Globus pallidus (tissue), 1 donor: ENCODE measurements at places on chromosomes 1 and 21.

DNA sequence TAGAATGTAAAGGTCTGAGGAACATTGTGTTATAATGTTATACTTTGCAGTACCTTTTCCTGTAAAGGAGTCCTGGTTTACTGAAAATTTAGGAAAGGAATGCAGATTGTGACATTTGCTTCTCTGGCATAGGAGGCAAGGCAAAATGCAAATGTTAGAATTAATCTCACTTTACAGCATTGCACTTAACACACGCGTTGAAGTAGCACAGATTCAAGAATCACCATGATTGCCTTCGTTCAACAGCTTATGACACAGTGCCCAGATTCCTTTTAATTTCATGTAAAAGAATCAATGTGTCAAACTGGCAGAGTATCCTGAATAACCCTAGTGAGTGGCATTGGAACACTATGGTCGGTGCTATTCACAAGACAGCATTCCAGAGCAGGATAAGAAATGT lies 47.4 kb downstream of the RGS7 start:
- no peak for DNase-seq

DNA sequence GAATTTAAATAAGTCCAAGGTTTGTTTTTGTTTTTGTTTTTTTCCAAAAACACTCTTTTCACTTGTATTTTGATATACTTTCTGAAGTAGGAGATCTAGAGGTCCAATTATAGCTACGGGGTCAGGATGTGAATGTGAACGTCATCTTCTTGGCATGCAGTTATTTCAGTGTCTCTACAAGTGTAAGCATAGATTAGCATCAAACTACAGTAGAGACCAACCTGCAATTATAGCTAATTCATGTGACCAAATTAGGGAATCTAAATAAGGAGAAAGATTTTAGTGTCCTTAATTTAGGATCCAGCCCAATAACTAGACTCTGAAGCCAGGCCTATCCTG lies 107.3 kb upstream of the PALMD start:
- no peak for DNase-seq

- no peak for DNase-seq
These were observed 380 bp upstream of the FBXO28 start for GRCh38 chr1:224113545-224113917.

DNA sequence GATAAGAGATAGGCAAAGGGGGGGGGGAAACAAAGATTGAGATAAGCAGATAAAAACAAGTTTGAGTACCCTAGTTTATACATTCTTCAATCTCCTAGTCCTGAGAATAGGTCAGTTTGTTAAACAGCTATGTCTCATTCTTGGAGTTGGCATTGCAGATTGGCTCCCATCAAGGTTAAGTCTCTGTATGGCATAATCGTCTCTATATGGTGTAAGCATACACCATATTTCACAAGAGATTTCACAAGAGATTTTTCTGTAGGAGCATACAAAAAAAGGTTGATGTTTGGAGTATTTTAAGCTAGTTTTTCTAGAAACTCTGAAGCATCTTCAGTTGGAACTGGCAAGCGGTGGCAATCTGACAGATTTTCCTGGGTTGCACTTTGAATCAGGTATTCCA lies 35.8 kb downstream of the NCAM2 start:
- no peak for DNase-seq

DNA sequence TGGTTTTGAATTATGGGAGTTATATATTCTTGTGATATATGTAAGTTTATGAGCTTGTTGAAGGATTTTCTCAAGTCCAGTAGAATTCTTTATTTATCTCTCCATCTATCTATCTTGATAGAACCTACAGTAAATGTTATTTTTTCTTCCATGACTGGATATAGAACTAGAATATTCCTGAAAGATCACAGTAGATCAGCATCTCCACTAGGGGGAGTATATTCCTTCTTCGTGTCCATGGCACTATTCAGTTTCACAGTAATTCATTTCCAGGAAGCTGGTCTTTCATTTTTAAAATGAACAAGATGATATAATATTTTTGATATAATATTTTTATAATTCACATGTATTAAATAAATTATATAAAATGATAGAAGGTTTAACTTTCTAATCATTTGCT lies 18.8 kb downstream of the TMPRSS15 start:
- peak; percentile 12 for DNase-seq

DNA sequence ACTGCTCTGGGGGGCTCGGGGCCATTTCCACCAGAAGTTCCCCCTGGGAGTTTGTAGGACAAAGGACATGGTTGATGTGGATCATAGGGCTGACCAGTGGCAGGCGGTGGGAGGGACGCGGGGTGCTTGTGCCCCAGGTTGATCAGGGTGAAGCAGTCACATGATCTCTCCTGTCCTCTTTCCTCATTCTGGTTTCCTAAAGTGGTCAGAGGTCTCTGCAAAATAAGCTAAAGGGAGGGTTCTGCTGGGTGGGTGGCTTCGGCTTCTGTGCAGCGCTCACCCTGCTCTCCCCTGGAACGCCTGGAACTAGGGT lies 9.2 kb downstream of the PDXK start:
- DNase-seq, result no peak

GRCh38 chr1:40078512-40079333 lies 18.3 kb downstream of the PPT1 start:
- DNase-seq, result no peak

- DNase-seq, result no peak
These were observed 109.4 kb downstream of the GIPC2 start for GRCh38 chr1:78155121-78155520.

DNA sequence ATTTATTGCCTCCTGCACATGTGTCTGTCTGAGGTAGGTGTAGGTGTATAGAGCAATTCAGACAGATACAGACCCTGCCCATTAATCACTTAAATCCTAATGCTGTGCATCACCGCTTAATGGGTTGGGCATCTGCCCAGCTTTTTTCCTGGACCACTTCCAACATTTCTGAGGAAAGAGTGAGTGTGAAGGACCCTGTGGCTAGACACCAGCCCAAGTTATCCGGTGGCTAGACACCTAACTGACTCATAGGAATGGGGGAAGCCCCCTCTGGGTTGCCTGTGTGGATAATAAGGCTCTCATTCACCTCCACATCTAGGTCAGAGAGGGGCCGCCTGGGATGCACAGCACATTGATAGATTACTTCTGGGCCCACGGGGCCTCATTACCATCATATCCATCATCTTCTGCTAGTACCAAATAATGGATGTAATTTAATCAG lies 121.1 kb upstream of the RAVER2 start:
- DNase-seq, result no peak

DNA sequence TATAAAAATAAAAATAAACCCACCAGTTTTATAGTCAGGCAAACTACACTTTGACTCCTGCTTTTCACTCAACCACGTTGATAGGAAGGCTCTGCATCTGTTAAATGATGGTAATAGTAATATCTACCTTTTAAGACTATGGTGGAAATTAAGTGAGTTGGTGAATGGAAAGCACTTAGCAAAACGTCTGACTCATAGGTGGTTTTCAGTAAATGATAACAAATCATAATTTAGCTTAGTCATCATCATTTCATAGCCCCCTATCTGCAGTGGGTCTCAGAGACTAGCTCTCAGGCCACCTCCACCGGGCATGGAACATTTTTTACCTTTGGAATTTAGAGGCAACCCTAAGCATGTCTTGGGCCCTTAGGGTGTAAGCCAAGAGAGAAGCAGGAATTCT lies 160.0 kb downstream of the PDE4B start:
- DNase-seq, result no peak
